Stimulated activated CD8-positive, alpha-beta memory T cell treated with anti-CD3 and anti-CD28 coated beads, Interleukin-4, amount 100 ng/mL, for 1 hour (primary cell): ENCODE measurements at places on chromosomes 3 and 15.

DNA sequence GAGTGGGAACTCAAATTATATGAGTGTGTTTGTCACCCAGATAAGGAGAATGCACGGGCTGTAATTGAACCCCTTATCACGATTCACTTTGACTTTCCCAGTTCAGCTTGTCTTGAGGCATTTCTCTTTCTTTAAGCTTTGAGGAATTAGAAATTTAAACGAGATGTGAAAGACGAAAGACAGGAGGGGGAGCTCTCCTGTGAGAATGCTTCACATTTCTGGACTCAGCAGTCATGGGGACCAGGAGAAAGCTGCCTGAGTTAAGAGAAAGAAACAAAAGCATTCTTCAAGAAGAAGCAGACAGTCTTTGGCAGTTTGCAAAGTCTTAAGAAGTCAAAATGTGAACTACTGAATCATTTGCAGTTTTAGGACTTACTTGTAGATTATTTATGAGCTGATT lies 205.6 kb downstream of the NECTIN3 start:
- DNase-seq: no peak

- no peak for DNase-seq
These were observed 30.2 kb downstream of the CPNE4 start for GRCh38 chr3:132004571-132004970.

GRCh38 chr3:117873249-117873600 lies 1161.4 kb downstream of the IGSF11 start:
- DNase-seq: no peak

- no peak for DNase-seq
These were observed 70.8 kb upstream of the POMGNT2 start for GRCh38 chr3:43176666-43177065.

DNA sequence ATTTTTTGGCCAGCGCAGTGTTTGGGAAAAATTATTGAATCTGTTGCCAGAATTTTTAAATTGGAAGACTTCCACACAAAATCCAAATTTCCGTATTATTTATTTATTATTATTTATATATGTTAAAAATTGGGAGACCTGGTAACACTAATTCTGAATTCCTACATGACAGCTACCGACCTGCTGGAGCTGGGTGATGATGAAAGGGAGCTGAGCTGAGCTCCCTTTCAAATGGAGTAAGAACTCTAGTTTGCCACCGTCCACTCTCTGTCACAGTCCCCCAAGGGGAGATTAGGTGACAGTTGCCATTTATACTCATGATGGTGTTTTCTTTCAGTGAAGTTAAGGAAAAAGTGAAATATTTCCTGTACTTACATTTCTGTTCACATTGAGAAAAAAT lies 1.4 kb downstream of the CRTC3 start:
- no peak for DNase-seq
